Right cardiac atrium (tissue), 5 donors: ENCODE measurements at places on chromosomes 12 and 14.
A peak's percentile ranks its signal among the peaks of the same experiment; 100 is the strongest.

GRCh38 chr14:74638966-74639365 lies 26.9 kb upstream of the LTBP2 start:
- no peak for DNase-seq

- no peak for DNase-seq
Observed at GRCh38 chr12:74105434-74105833, 432.2 kb upstream of the ATXN7L3B start.

- no peak for DNase-seq
Observed at GRCh38 chr12:47039756-47040155, 39.7 kb upstream of the PCED1B start.

DNA sequence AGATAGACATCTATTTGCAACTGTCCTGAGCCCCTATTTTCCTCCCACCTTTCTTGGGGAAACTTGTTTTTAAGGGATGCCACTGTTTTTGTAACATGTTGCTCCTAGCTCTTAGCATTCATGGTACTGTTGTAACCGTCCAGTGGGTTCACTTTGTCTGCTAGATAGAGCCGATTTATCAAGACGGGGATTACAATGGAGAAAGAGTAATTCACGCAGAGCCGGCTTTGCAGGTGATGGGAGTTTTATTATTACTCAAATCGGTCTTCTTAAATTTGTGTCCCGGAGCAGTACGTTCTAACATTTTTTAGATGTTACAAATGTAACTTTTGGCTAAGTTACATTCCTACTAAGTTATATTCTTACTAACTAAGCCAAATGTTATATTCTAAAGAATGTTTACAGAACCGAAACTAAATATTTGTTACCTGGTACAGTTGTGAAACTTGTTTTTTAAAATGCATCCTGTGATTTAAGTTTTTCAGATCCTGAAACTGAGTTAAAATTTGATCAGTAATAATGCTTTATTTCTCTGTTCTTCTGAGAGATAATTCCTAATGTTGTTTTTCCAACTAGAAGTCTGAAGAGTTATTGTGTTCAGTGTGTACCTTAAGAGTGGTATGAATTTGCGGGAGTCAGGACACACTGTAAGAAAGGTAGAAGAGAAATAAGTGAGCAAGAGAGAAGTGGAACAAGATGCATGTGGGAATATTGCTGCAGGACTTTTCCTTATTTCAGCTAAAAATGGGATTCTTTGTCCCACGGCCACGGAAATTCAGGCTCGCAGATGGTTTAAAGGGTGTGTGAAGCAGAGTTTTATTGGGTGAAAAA lies 20.6 kb upstream of the CLEC2D start:
- no peak for DNase-seq

GRCh38 chr12:62785941-62786559 lies 148.9 kb downstream of the PPM1H start:
- DNase-seq = no peak

DNA sequence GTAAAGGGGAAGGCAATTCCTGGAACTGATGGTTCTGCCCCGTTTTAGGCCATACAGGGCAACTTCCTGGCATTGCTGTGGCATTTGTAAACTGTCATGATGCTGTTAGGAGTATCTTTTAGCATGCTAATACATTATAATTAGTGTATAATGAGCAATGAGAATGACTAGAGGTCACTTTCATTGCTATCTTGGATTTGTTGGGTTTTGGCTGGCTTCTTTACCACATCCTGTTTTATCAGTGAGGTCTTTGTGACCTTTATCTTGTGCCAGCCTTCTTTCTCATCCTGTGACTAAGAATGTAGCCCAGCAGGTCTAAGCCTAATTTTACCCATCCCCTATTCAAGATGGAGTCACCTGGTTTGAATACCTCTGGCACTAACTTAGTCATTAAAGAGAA lies 51.2 kb downstream of the TESPA1 start:
- no peak for DNase-seq

- no peak for DNase-seq
Observed at GRCh38 chr14:76063327-76063726, 77.8 kb downstream of the IFT43 start.

GRCh38 chr14:83455561-83455960 lies 1921.9 kb upstream of the SEL1L start:
- no peak for DNase-seq

DNA sequence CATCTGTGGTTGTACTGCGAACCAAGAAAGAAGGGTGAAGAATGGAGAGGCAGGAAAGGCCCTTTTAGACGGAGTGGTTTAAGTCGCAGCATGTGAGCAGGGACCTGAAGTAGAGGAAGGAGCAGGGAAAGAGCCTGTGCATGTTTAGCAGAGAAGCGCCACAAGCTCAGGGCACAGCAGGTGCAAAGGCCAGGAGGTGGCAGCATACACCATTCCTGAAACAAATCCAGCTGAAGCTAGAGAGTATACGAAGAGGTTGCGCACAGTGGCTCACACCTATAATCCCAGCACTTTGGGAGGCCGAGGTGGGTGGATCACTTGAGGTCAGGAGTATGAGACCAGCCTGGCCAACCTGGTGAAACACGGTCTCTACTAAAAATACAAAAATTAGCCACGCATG lies 49.9 kb downstream of the HELB start:
- DNase-seq = no peak

GRCh38 chr12:89247967-89248366 lies 104.3 kb downstream of the DUSP6 start:
- DNase-seq = no peak

- DNase-seq = no peak
Observed at GRCh38 chr12:101759396-101760047, 20.3 kb upstream of the SYCP3 start.

GRCh38 chr12:20483776-20484175 lies 115.4 kb downstream of the PDE3A start:
- DNase-seq = no peak

DNA sequence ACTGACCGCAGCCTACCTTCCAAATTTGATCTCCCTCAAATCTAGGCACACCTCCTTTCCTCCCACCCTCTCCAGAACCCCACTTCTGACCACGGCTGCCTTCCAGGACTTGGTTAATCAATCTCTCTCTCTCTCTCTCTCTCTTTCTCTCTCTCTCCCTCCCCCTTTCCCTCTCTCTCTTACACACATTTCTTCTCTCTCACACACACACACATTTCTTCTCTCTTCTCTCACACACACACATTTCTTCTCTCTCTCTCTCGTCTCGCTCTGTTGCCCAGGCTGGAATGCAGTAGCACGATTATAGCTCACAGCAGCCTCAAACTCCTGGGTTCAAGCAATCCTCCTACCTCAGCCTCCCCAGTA lies 521 bp upstream of the GMFB start:
- DNase-seq = peak; percentile 36

GRCh38 chr14:52026017-52026660 lies 36.8 kb downstream of the RTRAF start:
- no peak for DNase-seq

DNA sequence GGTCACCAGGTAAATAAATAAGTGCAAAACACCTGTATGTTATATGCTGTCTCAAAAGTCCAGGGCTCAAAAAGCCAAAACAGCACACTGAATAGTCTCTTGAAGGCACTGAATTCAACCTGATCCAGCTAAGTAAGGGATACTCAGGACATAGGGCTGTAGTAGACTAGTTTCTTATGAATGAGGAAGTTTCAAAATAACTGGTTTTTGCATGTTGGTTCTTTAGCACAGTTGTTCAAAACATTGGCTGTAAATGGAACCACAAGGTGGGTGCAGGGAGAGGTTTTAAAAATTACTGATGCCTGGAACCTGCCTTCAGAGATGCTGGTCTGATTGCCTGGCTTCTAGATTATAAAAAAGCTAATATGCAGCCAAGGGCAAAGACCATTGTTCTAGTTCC lies 34.1 kb downstream of the NDUFA12 start:
- no peak for DNase-seq

DNA sequence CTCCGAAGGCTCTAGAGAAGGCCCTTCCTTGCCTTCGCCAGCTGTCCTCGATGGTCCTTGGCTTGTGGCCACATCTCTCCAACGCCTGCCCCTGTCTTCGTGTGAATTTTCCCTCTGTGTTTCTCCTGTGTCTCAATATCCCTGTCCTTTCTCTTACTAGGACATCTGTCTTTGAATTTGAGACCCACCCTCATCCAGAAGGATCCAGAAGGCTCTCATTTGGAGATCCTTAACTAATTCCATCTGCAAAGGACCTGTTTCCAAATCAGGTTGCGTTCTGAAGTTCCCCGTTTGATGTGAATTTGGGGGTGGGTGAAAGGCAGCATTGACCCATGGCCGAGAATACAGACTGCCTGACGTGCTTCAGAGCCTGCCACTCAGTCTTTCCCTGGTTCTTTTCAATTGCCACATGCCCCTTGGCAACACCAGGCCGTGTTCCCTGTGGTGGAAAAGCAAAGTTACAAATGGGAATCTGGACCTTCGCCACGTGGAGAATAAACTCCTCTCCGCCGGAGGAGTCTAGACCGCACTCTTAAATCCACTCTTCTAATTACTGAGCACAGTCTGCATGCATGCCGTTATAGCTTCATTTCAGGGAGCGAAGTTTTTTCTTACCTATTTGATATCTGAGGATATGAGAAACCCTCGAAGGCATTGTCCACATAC lies 158.8 kb downstream of the TMEM132C start:
- DNase-seq = no peak

DNA sequence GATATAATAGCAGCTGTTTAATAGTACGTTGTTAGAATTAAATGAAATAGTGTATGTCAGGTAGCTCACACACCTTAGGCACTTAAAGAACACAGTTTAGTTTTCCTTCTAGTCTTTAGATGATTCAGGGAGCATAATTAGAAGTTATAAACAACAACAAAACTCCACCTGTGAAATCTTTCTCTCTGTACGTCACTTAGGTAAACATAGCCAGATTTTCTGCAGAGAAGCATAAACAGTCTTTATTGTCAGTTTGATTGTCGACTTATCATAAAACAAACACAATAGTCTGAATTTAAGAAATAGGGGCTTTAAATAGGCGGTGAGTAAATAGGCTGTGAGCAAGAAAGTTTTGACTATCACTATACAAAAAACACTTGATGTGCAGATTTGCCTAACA lies 84.6 kb upstream of the PKP2 start:
- DNase-seq = no peak

DNA sequence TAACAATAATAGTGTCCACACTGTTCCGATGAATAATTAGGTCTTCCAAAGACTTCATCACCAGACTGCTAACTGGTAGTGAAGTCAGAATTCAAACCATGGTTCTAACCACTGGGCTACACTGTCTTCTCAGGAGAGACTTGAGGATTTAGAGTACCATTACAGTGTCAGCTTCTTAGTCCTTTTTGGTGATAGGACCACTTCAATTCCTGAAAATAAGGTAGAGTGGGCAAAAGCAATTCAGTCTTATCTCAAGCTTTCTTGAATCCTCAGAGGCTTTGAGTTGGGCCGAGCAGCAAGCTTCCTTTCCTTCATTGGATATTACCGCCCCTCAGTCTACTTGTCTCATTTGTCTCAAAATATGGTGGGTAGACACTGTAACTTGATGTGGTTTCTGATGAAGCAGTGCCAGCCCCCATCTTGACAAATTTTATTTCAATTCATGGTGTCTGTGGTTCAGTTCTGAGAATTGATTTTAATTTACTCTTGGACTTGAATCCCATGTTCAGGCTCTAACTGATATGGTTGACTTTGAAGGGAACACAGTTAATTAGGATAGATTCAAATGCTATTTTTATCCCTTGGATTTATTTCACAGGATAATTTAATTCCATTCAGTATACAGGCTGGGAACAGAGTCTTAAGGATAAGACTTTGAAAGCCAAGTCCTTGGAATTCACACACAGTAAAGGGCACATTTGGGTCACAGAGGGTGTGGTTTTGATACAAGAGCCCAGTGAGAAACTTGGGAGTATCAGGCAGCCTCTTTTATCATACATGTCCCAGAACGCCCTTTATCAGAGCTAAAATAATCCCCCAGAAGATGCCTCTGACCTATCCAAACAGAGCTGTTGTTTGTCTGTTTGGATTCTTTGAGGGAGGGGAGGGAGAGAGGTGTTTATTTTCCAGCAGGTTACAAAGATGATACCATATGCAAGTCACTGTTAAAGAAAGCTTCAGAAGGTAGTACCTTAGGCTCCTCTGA lies 167.3 kb downstream of the PRKCH start:
- DNase-seq = no peak

DNA sequence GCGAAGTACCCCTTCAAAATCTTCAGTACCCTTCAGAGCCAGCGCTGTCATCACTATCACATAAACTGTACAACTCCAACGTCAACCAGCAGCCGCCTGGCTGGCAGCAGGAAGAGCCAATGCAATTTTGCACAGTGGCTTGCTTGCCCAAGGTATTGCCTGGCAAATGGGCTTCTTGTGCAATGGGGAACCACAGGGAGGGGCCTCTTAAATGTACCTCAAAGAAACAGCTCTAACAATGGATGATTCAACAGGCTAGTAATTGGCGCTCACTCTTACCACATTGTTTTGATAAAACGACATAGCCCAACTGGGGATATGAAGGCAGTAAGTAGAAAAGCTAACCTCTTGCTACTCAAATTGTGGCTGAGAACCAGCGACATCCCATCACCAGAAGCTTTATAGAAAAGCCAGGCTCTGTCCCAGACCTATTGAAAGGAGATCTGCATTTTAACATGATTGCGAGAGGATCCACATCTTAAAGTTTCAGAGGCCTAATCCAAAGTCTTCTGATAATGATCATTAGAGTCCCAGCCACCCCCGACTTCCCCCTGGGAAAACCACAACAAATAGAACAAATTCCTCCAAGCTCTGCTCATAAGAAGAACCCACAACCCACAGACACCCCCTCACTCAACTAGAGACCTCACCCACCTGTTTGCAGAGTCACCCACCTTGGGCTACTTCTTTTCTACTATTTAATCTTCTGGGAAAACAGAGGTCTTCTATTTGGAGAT lies 125.3 kb upstream of the HIF1A start:
- DNase-seq = peak; percentile 71

- no peak for DNase-seq
Observed at GRCh38 chr12:70561550-70561949, 75.7 kb downstream of the PTPRB start.

- no peak for DNase-seq
Observed at GRCh38 chr12:25308756-25309155, 58.0 kb upstream of the KRAS start.

DNA sequence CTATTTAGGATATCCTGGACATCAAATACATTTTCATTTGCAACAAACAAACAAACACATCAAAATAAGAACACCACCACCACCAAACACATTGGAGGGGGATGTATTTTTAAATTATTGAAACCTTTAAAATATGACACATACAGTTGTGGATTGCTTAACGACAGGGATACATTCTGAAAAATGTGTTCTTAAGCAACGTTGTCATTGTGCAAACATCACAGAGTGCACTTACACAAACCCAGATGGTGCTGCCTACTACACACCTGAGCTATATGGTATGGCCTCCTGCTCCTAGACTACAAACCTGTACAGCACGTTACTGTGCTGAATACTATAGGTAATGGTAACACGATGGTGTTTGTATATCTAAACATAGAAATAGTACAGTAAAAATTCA lies 19.4 kb downstream of the PYGL start:
- DNase-seq = no peak
